ENCODE measurements at places on chromosomes 2 and 18.

DNA sequence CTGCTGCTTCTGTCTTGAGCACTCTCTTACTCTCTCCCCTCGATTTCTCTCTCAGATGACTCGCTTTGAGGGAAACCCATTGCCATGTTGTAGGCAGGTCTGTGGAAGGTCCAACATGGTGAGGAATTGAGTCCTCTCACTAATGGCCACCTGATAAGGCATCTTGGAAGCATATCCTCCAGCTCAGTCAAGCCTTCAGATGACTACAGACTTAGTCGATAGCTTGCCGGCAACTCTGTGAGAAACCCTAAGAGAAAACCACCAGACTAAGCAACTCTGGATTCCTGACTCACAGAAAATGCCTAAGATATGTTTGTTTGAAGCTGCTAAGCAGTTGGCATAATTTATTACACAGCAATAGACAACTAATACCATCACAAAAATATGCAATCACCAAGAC lies 51.2 kb downstream of the WDR75 start:
- peak; percentile 40 for DNase-seq

DNA sequence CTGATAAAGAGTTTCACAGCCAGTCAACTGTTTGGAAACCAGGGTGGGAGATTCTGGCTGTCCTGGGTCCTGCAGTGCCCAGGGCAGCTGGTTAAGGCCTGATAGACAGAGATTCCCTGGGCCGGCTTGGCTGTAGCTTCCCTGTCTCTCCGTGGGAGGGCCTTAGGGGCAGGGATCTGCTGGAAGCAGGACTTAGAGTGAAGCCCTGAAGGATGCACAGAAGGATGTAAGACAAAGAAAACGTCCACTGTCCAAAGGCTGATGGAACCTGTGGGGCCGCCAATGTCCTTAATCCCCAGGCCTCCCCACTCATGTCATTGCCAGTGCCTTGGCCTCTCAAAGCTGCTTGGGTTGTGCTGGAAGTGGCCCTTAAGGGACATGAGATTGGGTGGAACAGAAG lies 33.0 kb downstream of the MROH2A start:
- DNase-seq: no peak

DNA sequence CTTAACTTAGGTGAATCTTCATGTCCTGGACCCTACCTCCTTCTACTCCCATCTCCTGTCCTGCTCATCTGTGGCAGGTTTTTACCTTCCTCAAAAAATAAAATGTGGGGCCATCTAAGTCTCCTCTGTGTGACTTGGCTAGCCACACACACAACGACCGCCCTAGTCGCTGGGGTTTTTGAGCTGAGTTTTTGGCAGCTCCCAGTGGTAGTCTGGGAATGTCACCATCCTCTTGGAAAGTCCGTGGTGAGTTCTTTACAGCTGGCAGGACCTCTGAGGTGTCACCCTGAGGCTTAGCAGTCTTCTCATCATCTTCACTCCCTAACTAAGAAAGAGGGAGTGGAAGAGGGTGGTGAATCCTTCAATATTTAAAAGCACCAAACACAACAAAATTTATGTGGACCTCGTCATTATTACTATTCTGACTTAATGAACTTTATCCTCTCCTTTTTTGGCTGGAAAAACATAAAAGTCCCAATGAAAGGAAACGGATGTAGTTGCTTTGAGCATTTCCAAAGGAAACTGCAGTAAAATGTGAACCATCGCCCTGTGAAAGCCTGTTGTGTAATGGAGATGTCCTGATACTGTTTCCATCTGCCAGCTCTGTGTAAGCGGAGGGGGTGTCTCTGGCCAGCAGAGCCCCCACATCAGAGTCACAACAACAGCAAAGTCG lies 78.6 kb downstream of the VAPA start:
- DNase-seq: peak; percentile 35

DNA sequence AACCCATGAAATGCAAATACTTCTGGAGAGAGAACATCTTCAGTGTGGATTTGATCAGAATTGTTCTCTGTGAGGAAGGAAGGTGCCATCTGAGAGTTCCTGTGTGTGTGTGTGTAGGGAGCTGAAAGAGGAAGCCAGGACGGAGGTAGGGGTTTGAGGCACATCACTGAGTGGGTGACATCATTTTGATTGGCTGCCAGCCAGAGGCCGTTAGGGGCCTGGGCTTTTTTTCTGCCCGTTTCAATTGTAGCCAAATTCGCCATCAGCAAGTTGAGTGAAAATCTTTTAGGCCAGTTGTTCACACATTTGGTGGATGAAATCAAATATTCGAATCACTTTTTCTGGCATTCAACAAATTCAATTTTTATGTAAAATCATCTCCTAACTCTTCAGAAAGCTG lies 48.9 kb downstream of the TSN start:
- no peak for DNase-seq

DNA sequence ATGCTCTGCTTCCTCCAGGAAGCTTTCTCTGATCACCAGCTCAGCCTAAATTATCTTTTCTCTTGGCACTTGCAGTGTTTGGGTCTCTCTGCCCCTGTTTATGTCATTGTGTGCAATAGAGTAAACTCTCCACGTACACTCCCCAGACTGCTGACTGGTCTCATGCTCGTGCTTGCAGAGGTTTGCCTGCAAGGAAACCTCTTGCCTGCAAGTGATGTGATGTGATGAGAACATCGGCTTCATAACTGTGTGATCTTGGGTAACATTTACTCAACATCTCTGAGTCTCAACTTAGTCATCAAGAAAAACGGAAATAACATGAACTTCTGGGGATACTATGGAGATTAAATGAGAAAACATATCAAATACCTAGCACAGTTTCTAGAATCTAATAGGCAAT lies 92.3 kb downstream of the BIN1 start:
- DNase-seq: peak; percentile 84

- no peak for DNase-seq
These were observed 1.5 kb upstream of the MTCL1 start for GRCh38 chr18:8703781-8704301.

- peak; percentile 96 for DNase-seq
These were observed 91.0 kb downstream of the CTIF start for GRCh38 chr18:48629730-48630324.

- no peak for DNase-seq
These were observed 79.6 kb downstream of the ADD2 start for GRCh38 chr2:70688427-70688826.

- no peak for DNase-seq
These were observed 51.2 kb downstream of the SLC4A5 start for GRCh38 chr2:74291886-74292621.

DNA sequence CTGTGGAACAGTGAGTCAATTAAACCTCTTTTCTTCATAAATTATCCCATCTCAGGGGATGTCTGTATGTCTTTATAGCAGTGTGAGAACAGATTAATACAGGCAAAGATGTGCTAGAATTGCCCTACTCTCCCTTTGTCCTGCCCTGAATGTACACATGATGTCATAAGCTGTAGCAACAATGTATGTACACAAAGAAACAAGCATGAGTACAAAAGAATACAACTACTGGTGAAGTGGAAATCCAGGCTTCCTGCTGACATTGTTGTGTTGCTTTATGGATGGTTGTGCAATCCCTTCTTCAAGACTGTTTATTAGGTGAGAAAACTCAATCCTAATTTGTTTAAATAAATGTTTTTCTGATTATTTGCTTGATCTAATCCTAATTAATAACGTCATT lies 446.6 kb downstream of the DSC3 start:
- no peak for DNase-seq

- DNase-seq: peak; percentile 7
These were observed 41.9 kb upstream of the SCN9A start for GRCh38 chr2:166417669-166418068.

- DNase-seq: no peak
These were observed 48.6 kb downstream of the FER1L5 start for GRCh38 chr2:96691022-96691612.

DNA sequence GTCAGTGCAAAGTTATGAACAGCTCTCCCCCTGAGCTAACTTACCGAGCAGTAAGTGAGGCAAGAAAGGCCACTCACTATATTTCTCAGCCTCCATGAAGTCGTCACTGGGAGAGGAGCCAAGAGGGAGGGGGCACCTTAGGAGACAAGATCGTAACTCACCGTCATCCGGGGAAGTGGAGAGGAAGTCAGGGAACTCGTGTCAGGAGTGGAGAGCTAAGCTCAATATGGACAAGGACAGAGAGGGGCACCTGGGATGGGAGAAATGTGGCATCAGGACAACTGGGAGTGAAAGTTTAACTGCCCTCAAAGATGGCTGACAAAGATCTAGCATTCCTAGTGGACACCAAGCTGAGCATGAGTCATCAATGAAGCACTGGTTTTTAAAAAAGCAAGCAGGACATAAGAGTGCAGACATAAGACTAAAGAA lies 37.1 kb downstream of the BCL11A start:
- peak; percentile 77 for DNase-seq

GRCh38 chr2:121037480-121037879 lies 247.5 kb downstream of the TFCP2L1 start:
- DNase-seq: no peak

DNA sequence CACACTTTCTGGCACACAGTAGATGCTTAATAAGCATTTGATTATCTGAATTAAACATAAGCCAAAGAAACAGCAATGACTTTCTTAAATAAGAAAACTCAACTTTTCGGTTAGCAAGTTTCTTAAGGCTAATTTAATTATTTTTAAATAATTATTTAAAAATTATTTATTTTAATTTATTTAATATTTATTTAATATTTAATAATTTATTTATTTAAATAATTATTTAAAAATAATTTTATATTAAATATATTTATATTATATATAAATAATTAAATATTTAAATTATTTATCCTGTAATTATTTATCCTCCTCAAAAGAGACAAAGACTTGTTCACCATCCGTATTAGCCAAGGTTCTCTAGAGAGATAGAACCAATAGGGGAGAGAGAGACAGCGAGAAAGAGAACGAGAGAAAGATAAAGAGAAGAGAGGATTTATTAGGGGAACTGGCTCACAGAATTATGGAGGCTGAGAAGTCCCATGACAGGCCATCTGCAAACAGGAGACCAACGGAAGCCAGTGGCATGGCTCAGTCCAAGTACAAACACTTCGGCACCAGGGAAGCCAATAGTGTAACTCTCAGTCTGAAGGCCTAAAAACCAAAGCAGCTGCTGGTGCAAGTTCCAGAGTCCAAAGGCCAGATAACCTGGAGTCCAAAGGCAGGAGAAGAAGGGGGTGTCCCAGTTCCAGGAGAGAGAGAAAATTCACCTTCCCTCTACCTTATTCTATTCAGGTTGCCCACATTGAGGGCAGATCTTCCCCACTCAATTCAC lies 125.3 kb downstream of the METTL8 start:
- DNase-seq: no peak

GRCh38 chr2:62382757-62383156 lies 123.2 kb downstream of the TMEM17 start:
- DNase-seq: no peak

GRCh38 chr2:23106242-23106785 lies 278.7 kb upstream of the KLHL29 start:
- DNase-seq: no peak

DNA sequence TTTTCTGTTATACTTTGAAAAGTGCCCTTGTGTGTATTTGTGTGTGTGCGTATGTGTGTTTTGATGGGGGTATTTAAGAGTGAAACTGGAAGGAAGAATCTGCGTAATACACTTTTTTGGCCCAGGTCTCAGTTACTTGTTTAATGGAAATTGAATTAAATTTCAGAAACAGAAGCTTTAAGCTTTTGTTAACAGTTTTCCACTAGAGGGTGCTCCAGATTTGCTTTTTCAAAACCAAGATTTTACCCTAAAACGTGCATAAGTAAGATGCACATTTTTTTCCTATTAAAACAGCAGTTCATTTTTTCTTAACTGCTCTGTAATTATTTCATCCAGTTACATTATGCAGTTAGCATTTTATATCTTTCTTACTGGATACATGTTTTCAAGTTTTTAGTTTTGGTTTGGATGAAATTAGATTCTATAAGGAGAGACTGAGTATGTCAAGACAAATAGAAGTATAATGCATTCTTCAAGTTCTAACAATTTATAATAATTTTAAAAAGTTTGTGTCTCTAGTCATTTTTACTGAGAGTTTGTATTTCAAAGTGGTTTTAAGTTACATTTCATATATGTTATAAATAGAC lies 97.2 kb downstream of the PIK3C3 start:
- peak; percentile 18 for DNase-seq

- DNase-seq: peak; percentile 8
These were observed 1.0 kb downstream of the NAB1 start for GRCh38 chr2:190649798-190650390.

GRCh38 chr2:189631849-189632248 lies 29.4 kb upstream of the ASNSD1 start:
- DNase-seq: no peak

GRCh38 chr18:1438458-1438910 lies 533.8 kb downstream of the ADCYAP1 start:
- no peak for DNase-seq

GRCh38 chr2:113136828-113137775 lies 9.7 kb downstream of the IL1RN start:
- peak; percentile 59 for DNase-seq

DNA sequence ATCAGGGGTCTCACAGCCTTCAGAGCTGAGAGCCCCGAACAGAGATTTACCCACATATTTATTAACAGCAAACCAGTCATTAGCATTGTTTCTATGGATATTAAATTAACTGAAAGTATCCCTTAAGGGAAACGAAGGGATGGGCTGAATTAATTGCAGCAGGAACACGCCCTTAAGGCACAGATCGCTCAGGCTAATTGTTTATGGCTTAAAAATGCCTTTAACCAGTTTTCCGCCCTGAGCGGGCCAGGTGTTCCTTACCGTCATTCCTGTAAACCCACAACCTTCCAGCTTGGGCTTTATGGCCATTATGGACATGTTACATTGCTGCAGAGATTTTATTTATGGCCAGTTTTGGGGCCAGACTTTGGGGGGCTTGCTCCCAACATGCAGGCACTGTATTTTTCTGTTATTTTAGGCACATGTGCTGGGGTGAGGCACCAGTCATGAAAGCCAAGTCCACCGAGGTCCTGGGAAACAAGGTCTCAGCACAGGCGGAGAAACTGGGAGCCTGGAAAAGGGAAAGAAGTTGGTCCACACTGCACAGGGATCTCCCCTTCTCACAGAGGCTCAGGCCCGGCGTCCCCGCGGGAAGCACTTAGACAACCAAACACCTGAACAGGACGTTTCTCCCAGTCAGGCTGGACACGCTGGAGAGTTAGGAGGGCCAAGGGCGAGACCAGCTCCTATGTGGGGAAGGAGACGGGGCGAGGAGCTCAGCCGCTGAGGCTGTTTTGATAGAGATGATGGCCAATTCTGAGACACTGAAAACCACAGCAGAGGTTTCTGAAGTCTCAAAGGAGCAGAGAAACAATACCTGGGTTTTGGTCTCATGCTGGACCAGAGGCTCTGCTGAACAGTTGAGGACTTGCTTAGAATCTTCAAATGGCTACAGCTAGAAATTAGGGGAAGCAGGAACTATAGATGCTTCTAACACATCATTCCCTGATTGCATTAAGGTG lies 86.7 kb downstream of the TMEM18 start:
- no peak for DNase-seq

- DNase-seq: no peak
These were observed 72.7 kb upstream of the ZCCHC2 start for GRCh38 chr18:62450175-62450545.
